ENCODE measurements at places on chromosomes 7 and 10.

DNA sequence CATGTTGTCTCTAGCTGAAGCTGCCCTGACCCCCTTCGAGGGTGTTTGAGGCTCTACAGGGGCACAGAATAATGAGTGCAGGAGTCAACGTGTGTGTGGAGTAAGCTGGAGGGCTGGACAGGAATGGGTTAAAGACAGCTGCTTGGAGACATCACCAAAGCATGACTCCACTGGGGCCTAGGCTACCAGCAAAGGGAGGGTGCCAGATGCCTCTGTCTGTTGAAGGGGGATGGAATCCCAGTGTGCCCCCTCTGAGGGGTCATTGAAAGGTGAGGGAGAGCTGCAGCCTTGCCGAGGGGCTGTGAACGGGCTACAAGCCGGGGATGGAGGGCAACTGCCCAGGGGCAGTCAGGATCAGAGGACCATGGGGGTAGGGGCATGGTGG, 51.7 kb upstream of the PODXL start:
- DNase-seq = no peak

GRCh38 chr7:40866601-40867000, 731.8 kb downstream of the SUGCT start:
- no peak for DNase-seq

- DNase-seq = no peak
Measured at GRCh38 chr7:117552660-117553059, 72.8 kb downstream of the CFTR start.

- DNase-seq = no peak
Measured at GRCh38 chr10:99938563-99938962, 71.2 kb downstream of the DNMBP start.

- no peak for DNase-seq
Measured at GRCh38 chr7:5557920-5558401, 134.3 kb upstream of the TNRC18 start.

GRCh38 chr7:24965831-24966708, 13.9 kb downstream of the OSBPL3 start:
- peak; percentile 3 for DNase-seq

DNA sequence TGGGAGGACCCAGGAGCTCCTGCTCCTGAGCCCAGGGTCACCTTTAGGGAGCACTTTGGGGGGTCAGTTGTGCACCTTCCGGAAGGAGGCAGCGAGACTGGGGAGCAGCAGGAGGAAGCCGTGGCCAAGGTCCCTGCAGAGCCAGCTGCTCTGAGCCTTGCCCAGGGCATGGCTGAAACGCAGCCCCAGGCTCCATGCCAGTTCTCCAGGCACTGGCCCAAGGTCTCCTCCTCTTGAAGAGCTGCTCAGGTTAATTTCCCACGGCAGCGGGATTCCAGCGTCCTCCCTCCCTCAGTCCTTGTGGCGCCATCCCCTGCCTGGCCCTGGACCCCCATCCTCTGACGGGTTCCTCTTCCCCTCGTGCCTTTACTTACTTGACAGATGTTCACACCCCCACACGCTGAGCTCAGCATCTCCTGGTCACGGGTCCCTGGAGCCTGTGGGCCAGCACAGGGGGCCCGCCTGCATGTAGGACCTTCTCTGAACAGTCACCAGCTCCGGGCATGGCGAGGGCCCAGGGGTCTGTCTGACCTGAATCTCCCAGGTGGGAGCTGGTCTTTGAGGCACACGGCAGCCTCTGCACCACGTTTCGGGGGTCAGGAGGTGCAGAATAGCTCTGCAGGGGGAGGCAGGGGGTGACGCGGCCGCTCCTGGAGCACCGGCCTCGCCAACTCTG, 16.7 kb upstream of the CFAP46 start:
- no peak for DNase-seq

- DNase-seq = no peak
Measured at GRCh38 chr7:77308792-77309191, 107.4 kb downstream of the GSAP start.

DNA sequence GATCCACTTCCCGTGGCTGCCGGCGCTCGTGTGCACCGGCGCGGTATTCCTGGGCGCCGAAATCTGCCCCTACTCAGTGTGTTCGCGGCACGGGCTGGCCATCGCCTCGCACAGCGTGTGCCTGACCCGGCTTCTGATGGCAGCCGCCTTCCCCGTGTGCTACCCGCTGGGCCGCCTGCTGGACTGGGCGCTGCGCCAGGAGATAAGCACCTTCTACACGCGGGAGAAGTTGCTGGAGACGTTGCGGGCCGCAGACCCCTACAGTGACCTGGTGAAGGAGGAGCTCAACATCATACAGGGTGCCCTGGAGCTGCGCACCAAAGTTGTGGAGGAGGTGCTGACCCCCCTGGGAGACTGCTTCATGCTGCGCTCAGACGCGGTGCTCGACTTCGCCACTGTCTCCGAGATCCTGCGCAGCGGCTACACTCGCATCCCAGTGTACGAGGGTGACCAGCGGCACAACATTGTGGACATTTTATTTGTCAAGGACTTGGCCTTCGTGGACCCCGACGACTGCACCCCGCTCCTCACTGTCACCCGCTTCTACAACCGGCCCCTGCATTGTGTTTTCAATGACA, 1.3 kb downstream of the CNNM1 start:
- peak; percentile 1 for DNase-seq

GRCh38 chr10:131626274-131626673, 274.5 kb upstream of the PPP2R2D start:
- no peak for DNase-seq

DNA sequence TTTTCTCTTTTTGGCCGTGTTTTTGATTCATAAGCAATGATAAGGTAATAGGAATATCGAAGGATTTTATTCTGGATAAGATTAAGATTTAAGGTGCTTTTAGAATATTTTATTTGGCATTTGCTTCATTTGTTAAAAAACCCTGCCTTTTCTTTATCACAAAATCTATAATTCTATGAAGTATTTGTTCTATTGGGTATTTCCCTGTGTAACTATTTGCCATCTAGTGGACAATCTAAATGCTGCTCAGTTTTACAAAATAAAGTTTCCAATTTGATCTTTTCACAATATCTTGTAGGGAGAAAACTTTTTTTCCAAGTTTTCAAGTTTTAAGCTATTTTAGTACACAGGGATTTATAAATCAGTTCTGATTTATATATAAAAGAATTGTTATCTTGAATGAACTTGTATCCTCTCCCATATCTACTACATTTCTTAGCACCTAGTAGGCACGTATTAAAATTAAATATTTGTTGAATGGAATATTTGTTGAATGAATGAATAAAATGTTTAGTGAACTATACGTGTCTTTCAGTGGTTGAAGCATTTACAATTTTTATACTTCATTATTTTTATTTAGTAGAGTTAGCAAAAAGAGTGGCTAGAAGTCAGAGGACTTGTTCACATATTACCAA, 26.5 kb downstream of the ANKRD7 start:
- DNase-seq = no peak

GRCh38 chr7:128731184-128731583, 8.0 kb upstream of the CALU start:
- no peak for DNase-seq

DNA sequence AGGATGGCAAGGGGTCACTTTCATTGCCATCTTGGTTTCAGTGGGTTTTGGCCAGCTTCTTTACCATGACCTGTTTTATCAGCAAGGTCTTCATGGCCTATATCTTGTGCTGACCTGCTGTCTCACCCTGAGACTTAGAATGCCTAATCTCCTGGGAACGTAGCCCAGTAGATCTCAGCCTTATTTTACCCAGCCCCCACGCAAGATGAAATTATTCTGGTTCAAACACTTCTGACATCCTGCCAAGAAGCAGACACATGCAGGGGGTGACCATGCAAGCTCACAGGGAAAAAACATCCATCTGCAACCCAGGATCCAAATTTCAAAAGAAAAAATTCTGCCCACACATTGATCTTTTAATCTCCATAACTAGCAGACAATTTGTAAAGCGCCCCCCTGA, 88.4 kb upstream of the EEPD1 start:
- DNase-seq = no peak

- no peak for DNase-seq
Measured at GRCh38 chr10:67306588-67307205, 380.9 kb downstream of the LRRTM3 start.

- no peak for DNase-seq
Measured at GRCh38 chr7:118839515-118839914, 615.0 kb downstream of the ANKRD7 start.

DNA sequence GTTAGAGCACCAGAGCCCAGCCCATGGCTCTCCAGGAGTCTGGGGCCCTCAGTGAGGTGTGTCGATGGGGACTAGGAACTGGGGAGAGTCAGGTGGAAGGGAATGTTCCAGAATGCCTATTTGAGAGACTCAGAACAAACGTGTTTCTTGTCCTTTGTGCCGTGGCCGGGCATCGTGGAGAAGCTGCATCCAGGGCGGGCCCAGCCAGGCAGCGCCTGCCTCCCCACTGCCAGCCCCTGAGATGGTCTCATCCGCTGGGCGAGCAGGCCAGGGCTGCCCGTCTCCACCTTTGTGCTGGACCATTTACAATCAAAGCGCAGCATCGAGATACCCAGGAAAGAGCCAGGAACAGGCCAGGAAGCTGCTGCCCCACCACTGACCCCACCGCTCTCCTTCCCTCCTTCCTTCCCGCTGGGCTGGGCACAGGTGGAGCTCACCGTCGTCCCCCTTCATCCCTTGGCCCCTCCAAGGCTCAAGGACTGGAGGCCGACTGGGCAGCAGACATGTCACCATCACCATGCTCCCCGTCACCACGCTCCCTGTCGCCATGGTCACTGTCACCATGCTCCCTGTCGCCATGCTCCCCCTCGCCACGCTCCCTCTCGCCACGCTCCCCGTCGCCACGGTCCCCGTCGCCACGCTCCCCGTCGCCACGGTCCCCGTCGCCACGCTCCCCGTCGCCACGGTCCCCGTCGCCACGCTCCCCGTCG, 71.1 kb upstream of the ADGRA1 start:
- DNase-seq = no peak

DNA sequence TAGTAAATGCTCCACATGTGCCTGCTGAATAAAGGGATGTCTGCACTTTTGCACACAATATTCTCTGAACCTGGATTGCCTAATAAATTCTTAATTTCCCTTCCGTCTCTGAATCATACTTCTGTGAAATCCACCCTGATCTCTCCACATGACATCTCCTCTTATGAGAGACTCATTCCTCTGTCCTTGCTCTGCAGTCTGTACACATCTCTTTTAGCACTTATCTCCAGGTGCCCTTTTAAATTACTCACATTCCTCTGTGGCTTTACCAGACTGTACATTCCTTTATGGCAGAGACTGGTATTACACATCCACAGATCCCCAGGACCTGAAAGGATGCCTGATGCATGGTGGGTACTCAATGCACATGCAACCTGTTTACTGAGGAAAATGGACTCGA, 527.6 kb downstream of the PHTF2 start:
- no peak for DNase-seq

- no peak for DNase-seq
Measured at GRCh38 chr10:49431426-49431825, 35.5 kb upstream of the DRGX start.

- DNase-seq = no peak
Measured at GRCh38 chr10:114694752-114695151, 36.7 kb upstream of the ABLIM1 start.

GRCh38 chr10:121580276-121581116, 17.7 kb downstream of the FGFR2 start:
- DNase-seq = no peak

- no peak for DNase-seq
Measured at GRCh38 chr10:13183625-13184024, 22.3 kb downstream of the MCM10 start.

DNA sequence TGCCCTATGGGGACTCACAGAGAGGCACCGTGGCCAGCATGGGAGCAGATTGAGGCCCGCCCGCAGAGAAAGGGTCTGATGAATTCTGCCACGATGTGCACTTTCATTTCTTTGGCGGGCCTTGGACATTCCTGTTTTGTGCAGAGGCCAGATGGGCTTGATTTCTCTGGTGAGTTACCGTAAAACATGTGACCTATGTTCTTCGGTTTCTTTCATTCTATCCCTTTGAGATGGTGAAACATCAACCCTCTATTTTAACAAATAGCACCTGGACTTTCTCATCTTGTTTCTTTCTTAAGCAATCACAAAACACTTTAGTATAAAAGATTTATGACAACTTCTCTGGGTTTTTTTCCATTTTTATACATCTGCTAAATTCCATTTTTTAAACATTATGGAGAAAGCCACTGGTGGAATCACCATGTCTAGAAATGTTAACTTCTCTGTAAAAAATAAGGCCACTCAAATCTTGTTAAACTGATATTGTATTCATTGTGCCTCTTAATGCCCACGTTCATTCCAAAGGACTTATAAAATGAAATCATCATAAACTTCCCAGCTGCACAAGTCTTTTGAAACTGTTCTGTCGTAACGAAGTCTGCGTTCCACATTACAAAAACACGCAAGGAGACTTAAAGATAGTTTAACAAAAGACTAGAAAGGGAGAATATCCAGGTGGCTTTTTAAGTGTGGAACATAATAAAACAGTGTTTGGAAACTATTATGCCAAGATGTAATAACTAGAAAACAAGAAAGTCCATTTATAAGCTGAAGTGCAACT, 21.4 kb upstream of the ODAD2 start:
- DNase-seq = no peak

DNA sequence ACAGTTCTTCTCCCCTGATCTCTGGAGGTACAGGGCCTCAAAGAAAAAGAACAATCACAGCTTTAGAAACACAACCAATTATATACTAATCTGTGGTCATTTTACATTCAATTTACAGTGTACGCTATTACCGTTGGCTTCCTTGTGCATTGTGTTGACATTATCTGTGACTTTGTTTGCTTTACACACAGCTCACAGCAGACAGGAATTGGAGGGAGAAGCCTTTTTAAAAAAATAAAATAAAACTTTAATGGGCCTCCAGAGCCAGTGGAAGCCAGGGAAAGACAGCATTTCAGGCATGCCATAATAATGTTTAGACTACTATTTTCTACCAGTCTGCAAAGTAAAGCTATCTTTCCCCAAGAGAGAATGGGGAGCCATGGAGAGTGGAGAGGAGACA, 179.0 kb upstream of the ADO start:
- no peak for DNase-seq

GRCh38 chr10:48714088-48714487, 29.4 kb downstream of the WDFY4 start:
- DNase-seq = no peak

DNA sequence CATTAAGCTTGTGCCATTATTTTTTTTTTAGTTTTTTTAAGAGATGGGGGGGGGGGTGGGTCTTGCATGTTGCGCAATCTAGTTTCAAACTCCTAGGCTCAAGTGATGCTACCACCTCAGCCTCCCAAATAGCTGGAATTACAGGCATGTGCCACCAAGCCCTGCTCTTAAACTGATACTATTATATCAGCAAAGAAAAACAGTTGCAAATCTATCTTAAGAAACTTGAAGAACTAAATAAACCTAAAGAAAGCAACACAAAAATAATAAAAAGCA, 47.5 kb downstream of the BRAF start:
- DNase-seq = no peak

DNA sequence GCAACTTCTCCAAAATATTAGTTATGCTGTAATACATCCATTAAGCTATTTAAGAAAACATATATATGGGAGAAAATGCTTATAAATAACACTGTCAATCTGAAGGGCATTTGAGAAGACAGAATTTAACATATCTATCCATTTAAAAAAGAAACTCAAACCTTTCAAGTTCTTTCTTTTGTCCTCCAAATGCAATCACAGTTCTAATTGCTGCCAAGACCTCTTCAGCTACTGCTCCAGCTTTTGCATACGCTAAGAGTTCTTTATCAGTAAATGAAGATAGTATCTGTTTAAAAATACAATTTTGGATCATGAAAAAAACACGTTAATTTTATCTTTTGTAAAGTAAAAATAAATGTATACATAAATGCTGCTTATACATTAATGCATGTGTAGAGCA, 39.6 kb downstream of the ABCB1 start:
- no peak for DNase-seq
